Left ventricle myocardium superior (tissue), 1 donor: ENCODE measurements at places on chromosomes 12 and 14. TPM values are rescaled to one million over a fixed set of nuclear protein-coding genes. Genes with fewer than 3 reads are reported as not detected.

GRCh38 chr12:42187799-42188198 lies 43.1 kb upstream of the GXYLT1 start:
- no peak for DNase-seq

DNA sequence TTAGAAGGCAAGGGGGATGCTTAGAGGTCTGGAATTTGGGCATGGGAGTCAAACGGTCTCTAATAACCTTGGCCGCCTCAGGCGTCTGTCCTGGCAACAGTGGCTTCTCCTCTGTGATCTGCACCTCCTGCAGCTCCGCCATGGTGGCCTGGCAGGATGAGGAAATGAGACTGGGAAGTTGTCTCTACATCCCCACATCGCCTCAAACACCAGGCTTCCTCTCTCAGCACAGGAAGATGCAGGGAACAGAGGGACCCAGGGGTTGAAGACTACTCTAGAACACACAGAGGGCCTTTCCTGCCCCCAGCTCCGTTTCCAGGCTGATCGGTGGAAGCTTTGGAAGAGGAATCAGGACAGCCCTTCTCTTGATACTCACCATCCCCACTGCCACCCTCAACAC lies 1.7 kb downstream of the NDRG2 start:
- peak; percentile 57 for DNase-seq

DNA sequence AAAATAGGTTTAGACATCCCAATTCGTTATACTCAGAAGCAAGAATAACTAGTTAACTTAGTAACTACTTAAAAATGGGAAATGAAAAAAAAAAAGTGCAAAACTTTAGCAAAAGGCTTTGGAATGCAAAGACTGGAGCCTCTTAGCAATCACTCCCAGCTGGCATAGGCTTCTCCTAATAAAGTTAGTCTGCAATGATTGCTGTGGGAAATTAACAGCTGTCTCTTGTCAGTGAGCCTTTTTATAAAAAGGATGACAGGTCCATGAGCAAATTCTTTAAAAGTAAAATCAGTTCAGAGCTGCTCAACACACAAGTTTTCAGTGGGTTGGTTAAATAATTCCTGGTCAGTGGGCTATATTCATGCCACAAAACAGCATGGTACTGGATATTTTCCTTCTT lies 7.4 kb upstream of the SYCP3 start:
- DNase-seq: no peak

- DNase-seq: no peak
Measured at GRCh38 chr12:124578445-124578844, 11.0 kb upstream of the NCOR2 start.

- no peak for DNase-seq
Measured at GRCh38 chr14:54774824-54775223, 127.8 kb downstream of the GCH1 start.

DNA sequence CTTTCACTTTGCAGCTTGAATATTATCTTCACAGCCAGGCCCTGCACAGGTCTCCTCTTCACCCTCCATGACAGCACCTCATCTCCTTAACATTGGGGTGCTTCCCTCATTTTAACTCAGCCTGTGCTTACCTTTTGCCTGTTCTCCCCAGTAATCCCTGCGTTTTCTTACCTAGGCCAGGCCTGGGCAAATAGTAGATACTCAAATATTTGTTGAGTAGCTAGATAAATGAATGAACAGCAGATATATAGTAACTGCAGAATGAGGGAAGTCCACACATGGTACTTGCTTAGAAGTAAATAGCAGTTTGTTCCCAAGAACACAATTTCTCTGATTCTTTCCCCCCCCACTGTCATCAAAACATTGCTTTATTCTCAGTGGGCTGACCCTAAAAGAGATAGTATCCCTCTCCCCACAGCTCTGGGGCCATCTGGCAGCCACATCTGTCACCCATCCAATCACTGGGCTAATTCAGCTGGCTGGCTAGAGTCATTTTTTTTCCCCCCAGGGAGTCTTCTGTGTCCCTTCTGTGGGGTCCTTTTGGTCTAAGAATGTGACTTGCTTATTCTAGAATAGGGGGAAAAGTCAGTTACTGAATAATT lies 43.2 kb downstream of the APPL2 start:
- DNase-seq: no peak

DNA sequence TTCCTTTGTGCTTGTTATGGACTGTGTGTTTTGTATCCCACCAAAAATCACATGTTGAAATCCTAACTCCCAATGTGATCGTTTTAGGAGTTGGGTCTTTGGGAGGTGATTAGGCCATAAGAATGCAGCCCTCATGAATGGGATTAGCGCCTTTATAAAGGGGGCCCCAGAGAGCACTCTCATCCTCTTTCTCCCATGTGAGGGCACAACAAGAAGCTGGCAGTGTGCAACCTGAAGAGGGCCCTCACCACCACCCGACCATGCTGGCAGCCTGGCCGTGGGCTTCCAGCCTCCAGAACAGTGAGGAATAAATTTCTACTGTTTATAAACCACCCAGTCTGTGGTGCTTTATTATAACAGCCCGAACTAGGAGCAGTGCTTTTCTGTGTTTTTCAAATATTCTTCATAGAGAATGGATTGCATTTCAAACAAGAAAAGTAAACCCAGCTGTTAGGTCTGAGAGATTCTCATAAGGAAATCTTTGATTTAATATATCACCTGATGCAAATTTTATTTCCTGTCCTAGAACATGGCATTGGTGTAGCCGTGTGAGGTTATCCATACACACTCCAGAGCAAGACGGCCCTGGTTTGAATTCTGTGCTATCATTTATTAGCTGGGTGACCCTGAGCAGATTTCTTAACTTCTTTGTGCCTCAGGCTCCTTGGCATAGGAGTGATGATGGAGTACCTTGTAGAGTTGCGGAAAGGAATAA lies 27.8 kb downstream of the HSPB8 start:
- DNase-seq: no peak

GRCh38 chr14:28243600-28243999 lies 523.0 kb upstream of the FOXG1 start:
- DNase-seq: no peak

- no peak for DNase-seq
Measured at GRCh38 chr12:76556368-76556767, 3.2 kb downstream of the OSBPL8 start.

- DNase-seq: no peak
Measured at GRCh38 chr14:104784218-104784568, 11.4 kb downstream of the AKT1 start.

GRCh38 chr12:121892673-121893561 lies 4.3 kb downstream of the PSMD9 start:
- DNase-seq: no peak

- DNase-seq: no peak
Measured at GRCh38 chr12:93184672-93185368, 192.9 kb upstream of the NUDT4 start.

- DNase-seq: no peak
Measured at GRCh38 chr14:57274551-57274950, 5.8 kb downstream of the AP5M1 start.

- no peak for DNase-seq
Measured at GRCh38 chr12:106032623-106032925, 106.2 kb downstream of the NUAK1 start.

GRCh38 chr12:6341417-6342139 lies at the start of gene TNFRSF1A:
TNFRSF1A (minus strand) TSS chr12:6342076; CDS start chr12:6341814, 262 bp downstream.
- DNase-seq: peak; percentile 74

RHEBL1 gene
- 0.32 TPM for total RNA-seq

DLGAP5 gene
- 0.35 TPM for total RNA-seq

HOXC10 gene
- total RNA-seq: not detected

PA2G4 gene
- 77.1 TPM for total RNA-seq

CIROP gene
- total RNA-seq: not detected

C3AR1 gene
- 6.9 TPM for total RNA-seq

OAS3 gene
- total RNA-seq: 6.2 TPM
